ENCODE measurements at places on chromosomes 11 and 22.

GRCh38 chr11:73384872-73385689 is 8.9 kb downstream of the RELT start:
- peaks cover 3% of the 10 kb centered on the region for H3K36me3 ChIP-seq
- peak; percentile 67 for DNase-seq
- peaks cover 59% of the 10 kb centered on the region for H3K4me1 ChIP-seq
- peak overlapping the region; percentile 72 for H3K27ac ChIP-seq

GRCh38 chr11:64994318-64994717 is 2.5 kb downstream of the BATF2 start:
- DNase-seq, result no peak
- no peak overlapping the region for H3K27ac ChIP-seq
- H3K27me3 ChIP-seq, result peaks cover 7% of the 10 kb centered on the region
- H3K4me1 ChIP-seq, result peaks cover 20% of the 10 kb centered on the region

DNA sequence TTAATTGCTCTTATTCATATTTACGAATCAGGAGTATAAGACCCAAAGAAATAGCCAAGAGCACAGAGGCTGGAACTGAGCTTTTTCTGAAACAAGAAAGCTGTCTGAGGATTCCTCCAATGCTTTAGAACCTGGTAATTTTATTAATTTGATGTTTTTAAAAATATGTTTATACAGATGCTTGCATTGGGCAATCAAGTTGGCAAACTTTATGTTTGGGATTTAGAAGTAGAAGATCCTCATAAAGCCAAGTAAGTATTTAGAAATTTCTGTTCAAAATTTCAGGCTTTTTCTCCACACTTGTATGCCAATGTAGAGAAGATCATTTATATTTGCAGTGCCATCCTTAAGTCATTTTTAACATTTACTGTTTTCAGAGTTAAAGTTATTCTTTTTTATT is 24.3 kb upstream of the HIKESHI start:
- no peak for DNase-seq
- peaks cover 30% of the 10 kb centered on the region for H3K4me1 ChIP-seq
- no peak overlapping the region for H3K27ac ChIP-seq
- H3K4me3 ChIP-seq, result no peak overlapping the region

GRCh38 chr22:38135133-38135706 is 24.7 kb upstream of the BAIAP2L2 start:
- H3K36me3 ChIP-seq, result peaks cover 7% of the 10 kb centered on the region
- H3K4me1 ChIP-seq, result no peaks in the 10 kb centered on the region
- DNase-seq, result peak; percentile 21
- H3K4me3 ChIP-seq, result no peak overlapping the region
- H3K27me3 ChIP-seq, result no peaks in the 10 kb centered on the region

- H3K4me1 ChIP-seq, result peaks cover 21% of the 10 kb centered on the region
- no peak overlapping the region for H3K27ac ChIP-seq
- H3K4me3 ChIP-seq, result peak overlapping the region; percentile 48
- no peaks in the 10 kb centered on the region for H3K36me3 ChIP-seq
- DNase-seq, result no peak
Observed at GRCh38 chr11:57457643-57458023, 2.7 kb upstream of the RTN4RL2 start.

GRCh38 chr22:17314487-17314886 is 54.8 kb upstream of the CECR2 start:
- H3K27ac ChIP-seq, result no peak overlapping the region
- no peaks in the 10 kb centered on the region for H3K36me3 ChIP-seq
- peaks cover 3% of the 10 kb centered on the region for H3K27me3 ChIP-seq
- H3K4me1 ChIP-seq, result no peaks in the 10 kb centered on the region
- no peak for DNase-seq

- H3K4me3 ChIP-seq, result no peak overlapping the region
- H3K27ac ChIP-seq, result no peak overlapping the region
- no peaks in the 10 kb centered on the region for H3K36me3 ChIP-seq
- peaks cover 5% of the 10 kb centered on the region for H3K4me1 ChIP-seq
- no peaks in the 10 kb centered on the region for H3K27me3 ChIP-seq
Observed at GRCh38 chr22:20146777-20147176, 4.1 kb downstream of the CCDC188 start.
